Mammary epithelial cell (primary cell): ENCODE measurements at places on chromosomes 12 and 14.
A peak's percentile ranks its signal among the peaks of the same experiment; 100 is the strongest.

- peak; percentile 49 for DNase-seq
Measured at GRCh38 chr14:99995700-99996356, 69.4 kb upstream of the EVL start.

- no peak for DNase-seq
Measured at GRCh38 chr14:20980906-20981305, 8.9 kb upstream of the METTL17 start.

DNA sequence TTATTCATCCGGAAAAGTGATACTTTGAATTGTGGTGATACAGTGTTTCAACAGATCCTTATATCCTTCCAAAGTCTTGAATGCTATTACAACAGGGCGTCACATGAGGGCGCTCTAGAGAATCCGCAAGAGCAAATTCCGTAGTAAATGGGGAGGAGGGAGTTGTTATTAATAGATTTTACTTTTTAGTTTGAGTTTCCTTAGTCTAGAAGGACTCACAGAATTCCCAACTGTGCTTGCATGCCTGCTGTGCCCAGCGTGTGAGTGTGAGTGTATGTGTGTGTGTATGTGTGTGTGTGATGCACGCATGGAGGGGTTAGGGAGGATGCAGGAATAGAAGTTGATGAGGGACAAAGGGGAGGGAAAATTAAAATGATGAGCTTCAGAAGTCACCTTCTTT is 375.3 kb downstream of the C12orf75 start:
- peak; percentile 30 for DNase-seq

- DNase-seq: no peak
Measured at GRCh38 chr12:115947696-115948062, 329.8 kb downstream of the MED13L start.

- DNase-seq: no peak
Measured at GRCh38 chr12:127619869-127620734, 646.9 kb upstream of the TMEM132C start.

DNA sequence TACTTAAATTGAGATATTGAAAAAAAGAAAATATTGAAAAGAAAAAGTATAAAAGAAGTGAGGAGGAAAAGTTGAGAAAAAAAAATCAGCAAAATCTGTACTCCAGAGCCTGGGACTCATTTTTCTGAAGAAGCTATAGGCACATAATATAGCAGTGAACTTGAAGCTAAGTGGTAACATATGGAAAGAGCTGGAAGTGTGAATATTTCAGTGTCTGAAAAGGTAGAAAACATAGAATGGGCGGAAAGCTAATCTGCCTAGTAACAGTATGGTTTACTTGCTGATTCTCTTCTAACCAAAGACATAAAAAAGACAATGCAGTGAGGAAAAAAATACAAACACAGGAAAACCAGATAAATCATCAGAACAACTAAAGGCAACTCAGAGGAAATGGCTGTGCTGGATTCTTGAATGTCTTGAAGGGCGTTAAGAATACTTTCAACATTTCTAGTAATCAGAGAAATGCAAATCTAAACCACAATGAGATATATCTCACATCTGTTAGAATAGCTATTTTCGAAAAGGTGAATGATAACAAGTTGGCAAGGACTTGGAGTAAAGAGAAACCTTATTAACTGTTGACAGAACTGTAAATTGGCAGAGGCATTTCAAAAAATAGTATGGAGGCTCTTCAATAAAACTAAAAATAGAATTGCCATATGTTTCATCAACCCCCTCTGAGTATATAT is 784.6 kb downstream of the LRFN5 start:
- DNase-seq: no peak

DNA sequence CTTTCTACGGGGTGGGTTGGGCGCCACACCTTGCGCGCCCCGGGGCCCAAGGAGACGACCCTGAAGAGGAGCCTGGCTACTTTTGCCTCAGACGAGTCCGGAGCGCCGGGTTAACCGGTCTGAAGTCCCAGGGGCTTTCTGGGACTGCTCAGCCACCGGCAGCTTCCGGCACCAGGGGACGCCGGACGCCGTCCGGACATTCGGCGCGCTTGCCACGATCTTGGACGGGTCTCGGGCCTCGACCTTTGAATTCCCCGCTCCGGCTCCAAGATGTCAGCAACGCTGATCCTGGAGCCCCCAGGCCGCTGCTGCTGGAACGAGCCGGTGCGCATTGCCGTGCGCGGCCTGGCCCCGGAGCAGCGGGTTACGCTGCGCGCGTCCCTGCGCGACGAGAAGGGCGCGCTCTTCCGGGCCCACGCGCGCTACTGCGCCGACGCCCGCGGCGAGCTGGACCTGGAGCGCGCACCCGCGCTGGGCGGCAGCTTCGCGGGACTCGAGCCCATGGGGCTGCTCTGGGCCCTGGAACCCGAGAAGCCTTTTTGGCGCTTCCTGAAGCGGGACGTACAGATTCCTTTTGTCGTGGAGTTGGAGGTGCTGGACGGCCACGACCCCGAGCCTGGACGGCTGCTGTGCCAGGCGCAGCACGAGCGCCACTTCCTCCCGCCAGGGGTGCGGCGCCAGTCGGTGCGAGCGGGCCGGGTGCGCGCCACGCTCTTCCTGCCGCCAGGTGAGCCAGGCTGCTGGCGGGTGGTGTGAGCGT is at the start of gene ACOT4:
TSS of gene ACOT4 (plus strand) at position 184 of the 760 bp plus-strand sequence. CDS start at position 271, 87 bp downstream.
- peak; percentile 14 for DNase-seq

GRCh38 chr12:123828854-123829547 is 66.9 kb downstream of the DNAH10 start:
- no peak for DNase-seq

DNA sequence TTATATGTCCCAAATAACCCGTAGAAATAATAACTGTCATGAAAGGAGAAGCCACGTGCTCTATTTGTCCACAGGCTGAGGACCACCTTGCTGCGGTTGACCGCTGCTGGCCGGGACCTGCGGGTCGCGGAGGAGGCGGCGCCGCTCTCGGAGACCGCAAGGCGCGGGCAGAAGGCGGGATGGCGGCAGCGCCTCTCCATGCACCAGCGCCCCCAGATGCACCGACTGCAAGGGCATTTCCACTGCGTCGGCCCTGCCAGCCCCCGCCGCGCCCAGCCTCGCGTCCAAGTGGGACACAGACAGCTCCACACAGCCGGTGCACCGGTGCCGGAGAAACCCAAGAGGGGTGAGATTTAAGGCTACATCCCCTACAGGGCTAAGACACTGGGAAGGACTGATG is 21.0 kb downstream of the RPGRIP1 start:
- DNase-seq: no peak

GRCh38 chr12:109948368-109948767 is 47.8 kb downstream of the GIT2 start:
- DNase-seq: no peak

DNA sequence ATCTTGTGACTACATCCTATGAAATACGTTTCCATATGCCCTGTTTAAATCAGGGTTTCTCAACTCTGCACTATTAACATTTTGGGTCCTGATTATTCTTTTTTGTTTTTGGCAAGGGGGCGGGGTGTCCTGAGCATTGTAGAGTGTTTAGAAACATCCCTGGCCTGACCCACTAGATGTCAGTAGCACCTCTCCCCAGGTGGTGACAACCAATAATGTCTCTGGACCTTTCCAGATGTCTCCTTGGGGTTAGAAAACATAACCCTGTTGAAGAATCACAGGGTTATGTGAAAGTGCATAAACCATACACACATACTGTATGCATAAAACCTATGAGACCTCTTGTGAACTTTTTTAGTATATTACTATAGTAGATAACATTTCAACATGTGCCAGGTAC is 1.4 kb downstream of the ACAD10 start:
- no peak for DNase-seq

DNA sequence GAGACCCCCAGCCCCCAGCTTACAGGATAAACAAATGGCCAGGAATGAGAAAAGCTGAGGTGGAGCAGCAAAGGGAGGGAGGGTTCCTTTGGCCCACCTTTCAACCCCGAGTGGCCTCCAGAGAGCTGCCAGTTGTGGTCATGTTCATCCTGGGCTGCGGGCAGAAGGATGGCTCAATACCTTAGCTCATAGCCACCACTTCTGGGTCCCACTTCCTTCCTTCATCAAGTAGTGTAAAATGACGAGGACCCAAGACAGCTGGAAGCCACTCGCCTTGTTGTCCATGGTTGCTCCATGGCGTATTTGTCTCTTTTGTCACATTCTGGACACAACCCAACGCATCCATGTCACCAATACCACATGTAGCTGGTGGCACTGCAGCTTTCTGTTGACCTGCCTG is 24.2 kb downstream of the CRACR2A start:
- DNase-seq: no peak

GRCh38 chr12:32400866-32401265 is 1.5 kb downstream of the FGD4 start:
- no peak for DNase-seq

- DNase-seq: peak; percentile 72
Measured at GRCh38 chr12:97650242-97650641, 187.6 kb downstream of the RMST start.

GRCh38 chr12:6457220-6457945 is 5.5 kb downstream of the TAPBPL start:
- DNase-seq: no peak
